Panc1 (cell line): ENCODE measurements at places on chromosomes 5 and 9.

DNA sequence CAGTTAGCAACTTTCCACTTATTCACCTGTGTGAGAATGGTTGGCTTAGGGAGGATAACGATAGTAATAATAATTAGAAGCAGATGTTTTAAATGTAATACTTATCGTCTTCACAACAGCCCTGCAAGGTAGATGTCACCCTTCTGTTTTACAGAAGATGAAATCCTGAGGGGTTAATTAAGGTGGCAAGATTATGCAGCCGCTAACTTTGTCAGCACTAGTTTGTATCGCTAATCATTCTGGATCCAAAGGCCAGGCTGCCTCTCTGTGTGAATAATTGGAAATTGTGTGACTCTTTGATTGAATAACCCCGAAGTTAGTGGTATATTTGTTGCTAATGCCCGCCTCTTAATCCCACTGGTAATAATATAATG, 635 bp downstream of the IFT74 start:
- DNase-seq, result no peak

- DNase-seq, result no peak
Observed at GRCh38 chr9:98291820-98292219, 36.4 kb upstream of the TBC1D2 start.

GRCh38 chr9:36637491-36638270, 65.0 kb downstream of the MELK start:
- no peak for DNase-seq

- no peak for DNase-seq
Observed at GRCh38 chr9:84270847-84271530, 69.6 kb downstream of the SLC28A3 start.

DNA sequence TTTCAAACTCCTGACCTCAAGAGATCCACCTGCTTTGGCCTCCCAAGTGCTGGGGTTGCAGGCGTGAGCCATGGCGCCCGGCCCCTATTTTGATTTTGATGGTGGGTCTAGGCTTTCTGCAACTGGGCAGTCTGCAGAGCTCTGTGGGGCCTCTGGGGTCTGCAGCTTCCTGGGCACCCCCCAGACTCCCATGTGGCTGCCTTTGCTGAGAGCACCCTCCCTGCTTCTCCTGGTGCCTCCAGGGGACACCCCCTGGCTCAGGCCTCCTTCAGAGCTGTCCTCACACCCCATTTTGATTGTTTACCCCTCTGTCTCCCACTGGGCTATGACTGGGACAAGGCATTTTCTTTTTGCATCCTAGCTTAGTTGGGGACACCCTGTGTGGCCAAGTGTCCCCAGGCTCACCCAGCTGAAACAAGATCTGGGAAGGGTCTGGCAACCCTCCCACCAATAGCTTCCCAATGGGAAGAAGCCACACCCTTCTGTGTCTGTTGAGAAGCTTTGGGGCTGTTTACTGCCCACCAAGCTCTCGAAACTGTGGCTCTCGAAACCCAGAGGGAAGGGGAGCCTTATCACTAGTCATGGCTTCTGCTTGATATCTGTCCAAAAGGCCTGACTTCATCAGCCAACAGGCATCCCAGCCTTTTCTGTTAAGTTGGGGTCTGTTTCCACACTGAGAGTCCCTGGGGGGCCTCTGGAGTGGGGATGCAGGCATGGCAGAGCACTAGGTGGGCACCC, 204.4 kb upstream of the IER5L start:
- DNase-seq, result no peak

GRCh38 chr5:138961221-138961620, 86.1 kb upstream of the LRRTM2 start:
- no peak for DNase-seq

GRCh38 chr5:170028124-170028523, 47.8 kb upstream of the INSYN2B start:
- no peak for DNase-seq

- no peak for DNase-seq
Observed at GRCh38 chr5:170270293-170271069, 27.1 kb downstream of the LCP2 start.

DNA sequence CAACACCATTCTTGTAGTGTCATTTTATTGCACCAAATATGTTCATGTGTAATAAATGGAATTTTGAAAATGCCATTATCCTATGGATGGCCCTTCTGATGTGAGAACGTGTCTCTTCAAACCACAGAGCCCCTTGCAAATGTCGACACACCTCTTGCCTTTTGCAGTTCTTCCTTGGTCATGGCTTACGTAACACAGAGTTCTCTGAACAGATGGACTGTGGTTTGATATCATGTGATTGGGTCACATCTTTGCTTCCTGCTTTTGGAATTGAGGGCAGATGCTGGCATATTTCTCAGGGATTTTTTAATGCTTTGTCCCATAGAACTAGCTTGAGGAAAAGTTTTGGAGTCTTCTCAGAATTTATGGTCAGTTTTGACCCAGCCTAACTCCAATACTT, 4.6 kb downstream of the TGFBR1 start:
- DNase-seq, result no peak

- DNase-seq, result no peak
Observed at GRCh38 chr9:99628849-99629620, 192.7 kb upstream of the NR4A3 start.

GRCh38 chr5:180784497-180785097, 18.0 kb downstream of the MGAT1 start:
- peak; percentile 45 for DNase-seq

DNA sequence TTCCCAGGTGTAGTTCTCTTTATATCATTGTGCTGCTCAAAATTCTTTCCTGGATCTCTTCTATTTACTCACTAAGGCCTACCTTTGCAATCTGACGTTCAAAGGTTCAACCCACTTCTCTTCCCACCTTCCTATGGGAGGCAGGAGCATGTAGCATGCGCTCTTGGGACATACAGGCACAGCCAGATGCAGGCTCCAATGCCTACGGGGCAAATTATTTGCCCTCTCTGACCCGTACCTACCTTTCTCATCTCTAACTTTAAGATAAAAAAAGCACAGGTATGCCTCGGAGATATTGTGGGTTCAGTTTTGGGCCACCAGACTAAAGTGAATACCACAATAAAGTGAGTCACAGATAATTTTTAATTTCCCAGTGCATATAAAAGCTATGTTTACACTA, 460.5 kb downstream of the CCDC171 start:
- no peak for DNase-seq

- DNase-seq, result no peak
Observed at GRCh38 chr5:68258531-68258930, 43.0 kb downstream of the PIK3R1 start.

DNA sequence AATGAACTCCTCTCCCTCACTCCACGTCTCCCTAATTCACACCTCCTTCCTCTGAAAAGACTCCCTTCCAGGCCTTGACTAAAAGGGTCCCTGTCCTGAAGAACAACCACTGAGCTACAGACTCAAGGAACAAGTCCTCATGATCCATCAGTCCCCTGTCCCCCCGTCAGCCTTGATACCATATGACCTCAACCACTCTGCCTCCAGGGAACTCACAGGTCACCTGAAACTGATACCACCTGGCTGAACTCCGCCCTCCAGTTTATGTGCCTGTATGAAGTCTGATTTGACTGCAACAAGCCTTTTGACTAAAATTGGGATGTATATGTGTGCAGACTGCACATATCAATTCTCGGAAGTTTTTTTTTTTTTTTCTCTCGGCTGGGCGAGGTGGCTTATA, 88.7 kb downstream of the UGCG start:
- no peak for DNase-seq
